ENCODE measurements at places on chromosomes 4 and X.

GRCh38 chr4:158236304-158237030 lies 26.2 kb downstream of the TMEM144 start:
- no peak for DNase-seq

GRCh38 chr4:186931519-186931918 lies 207.9 kb upstream of the FAT1 start:
- no peak for DNase-seq

GRCh38 chr4:8707045-8707781 lies 114.6 kb downstream of the CPZ start:
- DNase-seq: no peak

GRCh38 chrX:22056235-22056634 lies 24.1 kb downstream of the PHEX start:
- no peak for DNase-seq

DNA sequence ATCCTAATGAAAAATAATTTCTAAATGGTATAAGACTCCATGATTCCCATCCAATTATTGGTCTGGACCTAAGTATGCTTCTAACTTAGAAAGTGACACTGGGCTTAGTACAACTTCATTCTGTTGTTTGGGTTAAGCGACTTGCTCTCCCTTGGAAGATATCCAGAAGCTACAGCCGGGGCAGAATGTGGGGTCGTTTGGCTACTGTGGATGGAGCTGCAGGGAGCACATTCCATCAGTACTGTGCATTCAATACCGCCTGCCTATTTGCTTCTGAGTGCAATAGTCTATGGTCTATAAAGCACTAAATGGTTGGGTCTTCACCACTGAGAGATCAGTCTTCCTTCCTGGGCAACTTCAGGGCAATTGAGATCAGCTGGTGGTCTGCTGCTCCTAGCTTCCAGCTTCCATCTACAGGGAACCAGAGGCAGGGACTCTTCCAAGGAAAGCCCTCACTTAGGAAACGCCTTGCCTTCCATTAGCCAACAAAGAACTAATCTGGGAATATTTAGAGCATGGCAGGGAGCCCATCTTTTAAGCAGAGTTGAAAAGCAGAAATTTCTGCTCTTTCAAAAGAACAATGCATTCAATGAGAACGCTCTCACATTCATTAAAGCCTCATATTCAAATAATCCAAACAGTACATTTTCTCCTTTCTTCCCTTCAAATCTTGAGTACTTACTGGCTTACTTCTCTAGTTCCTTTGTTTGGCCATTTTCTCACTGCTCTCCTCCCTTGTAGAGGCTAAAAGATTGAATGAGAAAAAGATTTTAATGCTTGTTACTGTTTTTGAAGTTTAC lies 1049.9 kb upstream of the TENM3 start:
- no peak for DNase-seq

GRCh38 chr4:55348466-55348865 lies 2.4 kb downstream of the SRD5A3 start:
- DNase-seq: no peak

DNA sequence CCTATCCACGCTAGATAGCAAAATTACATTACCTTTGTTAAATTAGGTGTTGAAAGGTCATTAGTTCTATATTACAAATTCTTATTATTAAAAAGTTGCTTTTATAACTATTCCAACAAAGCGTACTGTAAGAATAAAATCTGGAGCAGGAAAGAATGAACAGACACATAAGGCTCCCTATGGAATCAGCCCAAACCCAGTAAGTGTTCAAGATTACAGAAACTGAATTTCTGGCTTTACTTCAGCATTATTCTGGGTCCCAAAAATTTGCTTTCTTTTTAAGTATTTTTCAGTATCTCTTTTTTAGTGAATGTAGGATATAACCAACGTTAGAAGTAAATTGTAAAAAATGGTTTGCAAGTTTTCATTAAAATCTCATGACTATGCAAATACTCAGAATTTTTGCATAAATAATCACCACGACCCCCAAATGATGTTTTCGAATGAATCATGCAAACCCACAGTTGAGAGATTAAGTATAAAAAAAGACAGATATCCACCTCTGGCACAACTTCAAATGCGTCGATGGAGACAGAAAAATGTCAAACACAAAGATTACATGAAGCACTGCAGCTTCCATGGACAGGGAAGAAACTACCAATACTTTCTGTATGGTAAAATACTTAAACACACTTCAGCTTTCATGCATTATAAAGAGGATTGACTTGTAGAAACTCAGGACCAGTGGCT lies 238.5 kb downstream of the RASL11B start:
- DNase-seq: no peak

GRCh38 chr4:133062851-133063250 lies 86.2 kb upstream of the PCDH10 start:
- DNase-seq: no peak

GRCh38 chrX:12162420-12162819 lies 24.1 kb downstream of the FRMPD4 start:
- no peak for DNase-seq

GRCh38 chr4:113406723-113407016 lies 354.9 kb downstream of the CAMK2D start:
- DNase-seq: no peak

Data from activated CD8-positive, alpha-beta memory T cell treated with anti-CD3 and anti-CD28 coated beads for 1 hour (primary cell).